Fibroblast of lung (primary cell): ENCODE measurements at places on chromosomes 13 and 19. TPM values are rescaled to one million over a fixed set of nuclear protein-coding genes. Genes with fewer than 3 reads are reported as not detected.

GRCh38 chr19:50368649-50369570 lies 3.5 kb upstream of the NAPSA start:
- peak; percentile 78 for DNase-seq
- H3K4me3 ChIP-seq = peak overlapping the region; percentile 75
- H3K27me3 ChIP-seq = no peaks in the 10 kb centered on the region
- H3K4me1 ChIP-seq = peaks cover 2% of the 10 kb centered on the region

GRCh38 chr13:39559847-39560246 lies 43.1 kb downstream of the LHFPL6 start:
- no peaks in the 10 kb centered on the region for H3K36me3 ChIP-seq
- no peak overlapping the region for H3K4me3 ChIP-seq
- DNase-seq = no peak
- peaks cover 13% of the 10 kb centered on the region for H3K4me1 ChIP-seq

DNA sequence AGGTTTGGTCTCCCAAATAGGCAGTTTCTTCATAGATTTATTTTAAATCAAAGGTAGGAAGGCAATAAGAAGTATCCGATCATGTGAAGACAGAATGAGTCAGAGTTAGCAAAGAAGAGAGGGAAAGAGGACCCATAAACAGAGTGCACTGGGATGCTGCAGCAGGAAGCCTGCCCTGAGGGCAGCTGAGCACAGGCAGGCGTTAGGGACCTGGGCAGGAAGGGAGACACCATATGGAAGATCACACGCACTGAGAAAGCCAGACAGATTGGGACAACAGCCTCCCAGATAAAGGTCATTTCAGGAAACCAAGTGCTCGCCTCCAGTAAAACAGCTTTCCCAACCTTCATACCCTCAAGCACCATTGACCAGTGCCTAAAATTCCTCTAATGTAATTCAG lies 598.0 kb downstream of the EFNB2 start:
- no peaks in the 10 kb centered on the region for H3K4me1 ChIP-seq
- no peaks in the 10 kb centered on the region for H3K36me3 ChIP-seq
- H3K27ac ChIP-seq = no peak overlapping the region
- no peak overlapping the region for H3K4me3 ChIP-seq

DNA sequence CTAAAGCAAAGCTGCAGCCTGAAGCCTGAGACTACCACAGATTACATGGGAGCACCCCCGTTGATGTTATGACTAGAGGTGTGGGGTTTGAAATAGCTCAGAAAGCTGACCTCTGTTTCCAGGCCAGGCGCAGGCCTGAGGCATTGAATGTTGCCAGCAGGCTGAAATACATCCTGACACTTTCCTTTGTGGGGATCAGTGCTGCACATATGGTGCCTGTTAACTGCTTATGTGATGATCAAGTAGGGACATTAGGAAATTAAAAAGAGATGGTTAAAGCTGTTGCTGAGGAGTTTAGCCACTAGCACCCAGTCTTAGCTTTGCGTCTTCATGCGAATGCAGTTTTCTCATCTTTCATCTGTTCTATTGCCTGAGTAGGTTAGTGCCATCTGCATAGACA lies 83.2 kb downstream of the CCNA1 start:
- no peaks in the 10 kb centered on the region for H3K36me3 ChIP-seq
- no peaks in the 10 kb centered on the region for H3K4me1 ChIP-seq
- no peak overlapping the region for H3K27ac ChIP-seq

DNA sequence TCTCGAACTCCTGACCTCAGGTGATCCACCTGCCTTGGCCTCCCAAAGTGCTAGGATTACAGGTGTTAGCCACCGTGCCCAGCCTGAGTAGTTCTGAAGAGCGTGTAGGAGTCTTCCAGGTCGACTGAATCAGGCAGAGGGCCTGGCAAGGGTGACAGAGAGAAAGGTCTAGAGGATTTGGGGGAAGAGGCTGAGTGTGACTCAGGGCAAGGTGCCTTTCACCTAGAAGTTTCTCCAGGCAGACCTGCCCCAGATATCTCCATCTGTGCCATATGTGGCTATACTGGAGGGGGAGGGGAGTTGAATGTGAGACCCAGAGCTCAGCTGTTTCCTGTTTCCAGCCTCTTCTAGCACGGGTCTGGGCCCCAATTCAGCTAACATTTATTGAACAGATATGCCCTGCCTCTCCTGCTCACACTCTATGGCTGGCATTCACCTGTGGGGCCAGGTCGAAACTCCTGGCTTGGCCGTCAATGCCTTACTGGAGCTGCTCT lies 1.3 kb downstream of the CCDC159 start:
- no peak overlapping the region for H3K27ac ChIP-seq
- H3K36me3 ChIP-seq = no peaks in the 10 kb centered on the region
- peaks cover 11% of the 10 kb centered on the region for H3K4me1 ChIP-seq

- DNase-seq = peak; percentile 49
- H3K4me3 ChIP-seq = peak overlapping the region; percentile 99
- peaks cover 20% of the 10 kb centered on the region for H3K36me3 ChIP-seq
- H3K27ac ChIP-seq = no peak overlapping the region
Observed at GRCh38 chr19:48967346-48968178, 2.5 kb downstream of the FTL start.

- no peak overlapping the region for H3K4me3 ChIP-seq
- no peaks in the 10 kb centered on the region for H3K4me1 ChIP-seq
- no peaks in the 10 kb centered on the region for H3K27me3 ChIP-seq
- H3K27ac ChIP-seq = no peak overlapping the region
Observed at GRCh38 chr19:53927739-53928138, 18.7 kb downstream of the CACNG7 start.

DNA sequence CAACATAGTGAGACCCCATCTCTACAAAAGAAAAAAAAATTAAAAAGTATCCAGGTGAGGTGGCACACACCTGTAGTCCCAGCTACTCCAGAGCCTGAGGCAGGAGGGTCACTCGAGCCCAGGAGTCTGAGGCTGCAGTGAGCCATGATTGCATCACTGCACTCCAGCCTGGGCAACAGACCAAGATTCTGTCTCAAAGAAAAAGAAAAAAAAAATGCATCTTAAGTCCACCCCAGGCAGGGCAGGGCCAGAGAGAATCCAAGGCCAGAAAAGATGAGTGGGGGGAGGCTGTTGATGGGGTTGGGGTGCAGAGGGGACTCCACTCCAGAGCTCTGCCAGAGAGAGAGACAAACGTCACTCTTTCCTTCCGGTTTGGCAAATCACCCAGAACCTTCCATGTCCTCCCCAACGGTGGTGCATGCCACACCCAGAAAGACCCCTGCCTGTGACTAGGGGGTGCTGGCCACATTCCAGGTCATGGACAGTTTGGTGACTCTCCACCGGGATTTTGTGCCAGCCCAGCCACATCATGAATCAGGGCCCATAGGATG lies 431 bp downstream of the FUT3 start:
- H3K27ac ChIP-seq = no peak overlapping the region
- H3K27me3 ChIP-seq = peaks cover 5% of the 10 kb centered on the region
- H3K4me3 ChIP-seq = no peak overlapping the region
- DNase-seq = peak; percentile 61
- no peaks in the 10 kb centered on the region for H3K4me1 ChIP-seq

The PTH2 gene
- not detected in 2 replicates for total RNA-seq

The ZNF296 gene
- total RNA-seq = not detected in 2 replicates
